ENCODE measurements at places on chromosomes 3 and 15.

DNA sequence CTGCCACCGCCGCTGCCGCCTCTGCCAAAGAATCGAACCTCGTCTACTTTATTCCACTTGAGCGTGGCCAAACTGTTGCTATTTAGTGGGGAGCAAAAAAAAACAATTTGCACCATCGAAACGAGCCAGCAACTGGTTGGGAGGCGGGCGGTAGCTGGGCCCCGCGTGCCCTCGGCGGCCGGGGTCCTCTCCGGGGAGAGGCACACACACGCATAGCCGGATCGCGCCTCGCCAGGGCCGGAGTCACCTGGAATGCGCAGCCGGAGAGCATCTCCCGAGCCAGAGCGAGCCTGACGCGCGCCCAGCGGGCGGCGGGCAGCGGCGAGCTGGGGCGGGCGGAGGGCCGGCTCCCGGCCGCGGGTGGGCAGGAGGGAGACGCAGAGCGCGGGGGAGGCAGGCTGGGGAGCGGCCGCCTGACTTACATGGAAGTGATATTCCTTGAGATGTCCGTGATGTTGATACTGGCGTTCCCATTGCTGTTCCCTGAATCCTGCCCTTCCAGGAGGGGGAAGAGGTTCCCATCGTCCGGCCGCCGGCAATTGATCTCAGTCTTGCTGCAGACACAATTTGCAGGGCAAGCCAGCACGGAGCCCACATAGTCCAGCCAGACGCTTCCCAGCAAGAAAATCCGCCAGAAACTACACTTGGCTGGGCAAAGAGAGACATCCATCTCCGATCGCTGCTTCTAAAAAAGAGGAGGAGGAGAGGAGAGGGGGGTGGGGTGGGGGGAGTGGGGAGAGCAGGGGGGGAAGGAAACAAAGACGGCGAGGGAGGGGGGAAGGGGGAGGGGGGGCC is 858 bp downstream of the NTRK3 start:
- no peaks in the 10 kb centered on the region for H3K36me3 ChIP-seq
- H3K4me3 ChIP-seq = no peak overlapping the region
- peaks cover 27% of the 10 kb centered on the region for H3K27me3 ChIP-seq
- H3K4me1 ChIP-seq = peaks cover 3% of the 10 kb centered on the region
- DNase-seq = no peak

DNA sequence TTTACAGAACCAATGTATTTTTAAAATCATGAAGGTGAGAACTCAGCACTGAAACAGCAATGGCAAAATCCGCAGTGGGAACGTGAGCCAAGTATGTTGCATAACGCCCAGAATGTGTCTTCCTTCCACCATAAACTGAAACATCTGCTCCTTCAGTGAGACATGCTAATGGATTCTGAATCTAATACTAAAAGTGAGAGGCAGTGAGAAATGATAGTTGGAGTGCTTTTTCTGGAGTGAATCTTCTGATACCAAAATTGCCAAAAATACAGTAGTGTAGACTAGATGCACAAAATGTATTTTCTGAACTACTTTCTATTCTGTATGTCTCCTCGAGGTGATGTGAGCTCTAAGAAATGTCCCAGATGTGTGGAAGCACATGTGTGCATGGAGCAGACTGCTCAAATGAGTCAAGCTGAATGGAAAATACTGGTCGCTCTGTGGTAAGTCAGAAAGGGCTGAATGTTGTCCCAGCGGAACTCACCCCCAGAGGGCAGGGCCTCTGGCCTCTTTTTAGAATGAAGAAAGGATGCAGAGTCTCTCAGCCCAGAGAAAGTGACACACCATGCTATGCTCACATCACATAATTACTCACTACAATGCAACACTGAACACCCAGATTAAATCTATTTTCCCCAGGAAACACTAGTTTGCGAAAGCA is 73.0 kb downstream of the ATP10A start:
- H3K36me3 ChIP-seq = no peaks in the 10 kb centered on the region
- no peak overlapping the region for H3K27ac ChIP-seq
- H3K4me1 ChIP-seq = no peaks in the 10 kb centered on the region
- H3K27me3 ChIP-seq = no peaks in the 10 kb centered on the region
- no peak overlapping the region for H3K4me3 ChIP-seq

DNA sequence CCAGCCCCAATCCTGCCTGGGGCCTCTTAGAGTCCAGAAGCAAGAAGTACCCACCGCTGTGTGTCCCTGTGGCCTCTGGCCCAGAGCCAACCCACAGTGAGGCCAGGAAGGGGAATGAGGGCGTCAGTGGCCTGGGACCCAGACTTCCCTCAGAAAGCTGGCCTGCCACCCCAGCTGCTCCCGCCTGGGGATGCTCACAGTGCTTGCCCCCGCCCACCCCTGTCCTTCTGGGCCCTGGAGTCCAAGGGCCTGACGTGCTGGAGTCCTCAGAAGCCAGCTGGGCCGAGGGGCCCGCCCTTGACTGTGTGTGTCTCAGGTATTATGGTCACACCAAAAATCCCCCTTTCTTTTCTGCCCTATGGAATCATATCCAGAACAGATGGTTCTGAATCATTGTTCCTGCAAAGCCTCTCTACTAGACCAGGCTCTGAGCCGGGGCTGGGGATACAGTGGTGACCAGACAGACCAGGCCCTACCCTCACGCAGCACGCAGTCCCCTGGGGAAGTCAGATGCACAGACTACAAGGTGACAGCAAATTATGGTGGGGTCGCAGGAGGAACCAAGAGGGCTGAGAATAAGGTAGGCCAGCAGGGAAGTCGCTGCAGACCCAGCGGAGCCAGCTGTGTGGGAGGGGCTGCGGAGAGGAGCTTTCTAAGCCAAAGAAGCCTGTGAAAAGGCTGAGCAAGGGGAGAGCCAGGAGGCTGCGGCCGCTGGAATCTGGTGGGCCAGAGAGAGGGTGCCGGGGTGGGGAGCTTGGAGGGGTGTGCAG is 99.1 kb downstream of the VGLL4 start:
- H3K27ac ChIP-seq = no peak overlapping the region
- no peak for DNase-seq
- H3K36me3 ChIP-seq = no peaks in the 10 kb centered on the region
- H3K27me3 ChIP-seq = no peaks in the 10 kb centered on the region

- DNase-seq = no peak
- H3K36me3 ChIP-seq = no peaks in the 10 kb centered on the region
- no peak overlapping the region for H3K27ac ChIP-seq
- H3K4me3 ChIP-seq = no peak overlapping the region
- H3K4me1 ChIP-seq = peaks cover under 1% of the 10 kb centered on the region
Observed at GRCh38 chr3:124526601-124527000, 203.7 kb upstream of the UMPS start.

DNA sequence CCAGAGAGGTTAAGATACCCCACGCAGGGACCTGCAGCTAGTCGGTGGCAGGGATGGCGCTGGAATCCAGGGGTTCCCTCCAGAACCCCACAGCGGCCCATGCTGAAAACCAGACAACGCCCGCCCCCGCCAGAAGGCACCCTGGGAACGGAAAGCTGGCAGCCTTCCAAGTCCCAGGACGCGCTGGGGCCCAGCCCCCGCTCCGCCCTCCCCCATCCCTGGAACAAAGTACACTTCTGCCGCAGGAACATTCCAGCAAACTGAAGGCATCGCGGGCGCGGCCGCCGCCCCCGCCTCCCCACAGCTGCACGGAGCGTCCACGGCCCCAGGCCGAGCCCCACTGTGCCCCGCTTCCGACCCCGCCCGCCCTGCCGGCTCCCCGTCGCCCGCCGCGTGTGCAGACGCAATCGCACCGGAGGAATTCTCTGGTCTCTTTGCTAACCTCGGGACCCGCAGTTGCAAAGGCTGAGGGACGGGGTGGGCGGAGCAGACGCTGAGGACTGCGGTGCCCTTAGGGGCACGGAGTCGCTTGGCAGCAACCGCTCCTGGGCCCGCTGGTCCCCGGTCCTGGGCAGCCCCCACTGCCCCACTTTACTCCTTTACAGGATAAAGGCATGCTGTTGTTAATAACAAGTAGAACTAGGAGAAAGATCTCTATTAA is 44.8 kb upstream of the RNU6-1 start:
- peak; percentile 89 for DNase-seq
- peak overlapping the region; percentile 77 for H3K27ac ChIP-seq

DNA sequence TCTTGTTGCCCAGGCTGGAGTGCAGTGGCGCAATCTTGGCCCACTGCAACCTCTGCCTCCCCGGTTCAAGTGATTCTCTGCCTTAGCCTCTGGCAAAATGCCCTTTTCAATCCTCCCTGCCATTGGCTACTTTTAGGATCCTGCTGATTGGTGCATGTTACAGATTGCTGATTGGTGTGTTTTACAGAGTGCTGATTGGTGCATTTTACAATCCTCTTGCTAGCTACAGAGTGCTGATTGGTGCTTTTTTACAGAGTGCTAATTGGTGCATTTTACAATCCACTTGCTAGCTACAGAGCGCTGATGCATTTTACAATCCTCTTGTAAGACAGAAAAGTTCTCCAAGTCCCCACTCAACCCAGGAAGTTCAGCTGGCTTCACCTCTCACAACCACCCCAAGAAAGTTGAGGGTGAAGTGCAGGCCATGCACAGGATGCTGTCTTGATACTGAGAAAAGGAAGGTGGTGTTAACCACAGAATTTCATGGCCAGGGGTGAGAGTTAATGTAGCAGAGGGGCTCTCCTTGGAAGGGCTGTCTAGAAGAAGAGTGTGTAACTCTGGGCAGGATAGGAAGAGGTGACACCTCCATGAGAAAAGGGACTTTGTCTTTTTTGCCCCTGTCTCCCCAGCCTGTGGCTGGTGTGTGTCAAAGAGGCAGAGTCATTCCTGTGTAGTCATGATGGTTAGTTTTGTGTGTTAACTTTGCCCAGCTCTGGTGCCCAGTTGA is 145.9 kb downstream of the APBA2 start:
- no peak overlapping the region for H3K27ac ChIP-seq
- H3K27me3 ChIP-seq = no peaks in the 10 kb centered on the region
- no peak overlapping the region for H3K4me3 ChIP-seq
- H3K4me1 ChIP-seq = peaks cover 7% of the 10 kb centered on the region
- DNase-seq = no peak

DNA sequence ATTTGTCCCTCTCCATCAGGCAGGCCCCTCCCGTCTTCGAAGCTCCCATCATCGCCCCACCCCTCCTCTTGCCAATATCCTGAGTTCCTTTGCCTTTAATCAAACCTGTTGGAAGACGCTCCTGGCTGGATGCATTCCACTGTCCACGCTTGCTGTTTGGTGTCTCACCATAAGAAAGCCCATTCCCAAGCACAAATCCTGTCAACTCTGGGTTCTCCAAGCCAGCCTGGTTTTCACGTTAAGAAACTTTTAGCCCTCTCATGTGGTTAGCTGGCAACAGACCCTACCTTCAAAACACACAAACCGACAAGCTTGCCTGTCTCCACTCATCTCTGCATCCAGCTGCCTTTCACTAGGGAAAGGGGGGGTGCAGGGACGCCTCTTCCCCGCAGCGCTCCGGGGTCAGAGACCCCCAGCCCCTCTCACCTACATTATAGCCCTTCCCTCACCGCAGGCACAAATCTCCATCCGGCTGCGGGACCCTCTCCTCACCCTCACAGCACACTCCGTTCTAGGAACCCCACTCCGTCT is 1.1 kb downstream of the GORASP1 start:
- H3K4me3 ChIP-seq = peak overlapping the region; percentile 100
- H3K27me3 ChIP-seq = no peaks in the 10 kb centered on the region
- H3K36me3 ChIP-seq = no peaks in the 10 kb centered on the region
- H3K4me1 ChIP-seq = peaks cover 5% of the 10 kb centered on the region

GRCh38 chr15:71505962-71506361 is 304.4 kb upstream of the NR2E3 start:
- no peaks in the 10 kb centered on the region for H3K4me1 ChIP-seq
- no peaks in the 10 kb centered on the region for H3K27me3 ChIP-seq
- no peak overlapping the region for H3K27ac ChIP-seq
- DNase-seq = no peak
- no peaks in the 10 kb centered on the region for H3K36me3 ChIP-seq

- H3K4me3 ChIP-seq = peak overlapping the region; percentile 55
- H3K36me3 ChIP-seq = peaks cover 6% of the 10 kb centered on the region
- peak overlapping the region; percentile 100 for H3K27ac ChIP-seq
- H3K4me1 ChIP-seq = peaks cover 40% of the 10 kb centered on the region
- H3K27me3 ChIP-seq = no peaks in the 10 kb centered on the region
- no peak for DNase-seq
Observed at GRCh38 chr15:92883876-92884435, 16.2 kb upstream of the CHD2 start.

DNA sequence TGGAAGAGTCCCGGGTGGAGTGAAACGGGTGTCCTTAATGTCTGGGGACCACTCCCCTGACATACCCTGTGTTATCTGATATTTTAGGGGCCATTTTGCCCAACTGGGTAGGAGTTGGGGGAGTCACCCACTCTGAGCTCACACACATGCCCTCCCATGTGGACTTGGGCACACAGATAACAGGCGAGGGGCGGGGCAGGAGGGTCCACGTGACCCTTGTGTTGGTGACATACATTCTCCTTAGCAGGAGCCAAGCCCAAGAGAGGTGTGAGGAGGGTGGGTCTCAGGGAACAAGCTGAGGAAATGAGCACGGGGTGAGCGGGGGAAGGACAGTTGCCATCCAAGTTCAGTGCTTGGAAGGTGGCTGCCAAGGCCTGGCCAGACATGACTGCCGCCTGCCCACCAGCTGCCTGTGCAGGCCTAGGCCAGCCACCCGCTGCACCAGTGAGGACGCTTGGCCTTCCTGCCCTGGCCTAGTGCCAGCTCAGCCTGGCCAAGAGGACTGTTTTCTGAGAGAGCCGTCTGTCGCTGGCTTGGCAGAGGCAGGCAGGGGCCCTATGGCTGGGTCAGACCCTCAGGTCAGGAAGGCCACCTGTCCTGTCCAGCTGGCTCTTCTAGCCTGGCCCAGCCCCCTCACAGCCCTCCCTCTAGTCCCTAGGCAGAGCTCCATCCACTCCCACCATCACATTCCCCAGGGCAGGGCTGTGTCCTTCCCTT is 31.3 kb upstream of the TMEM115 start:
- no peaks in the 10 kb centered on the region for H3K36me3 ChIP-seq
- H3K27ac ChIP-seq = peak overlapping the region; percentile 52
- H3K4me1 ChIP-seq = peaks cover 27% of the 10 kb centered on the region
- no peak overlapping the region for H3K4me3 ChIP-seq

GRCh38 chr3:24588629-24589512 is 94.2 kb upstream of the THRB start:
- no peaks in the 10 kb centered on the region for H3K4me1 ChIP-seq
- H3K36me3 ChIP-seq = no peaks in the 10 kb centered on the region
- no peak overlapping the region for H3K27ac ChIP-seq
- no peak overlapping the region for H3K4me3 ChIP-seq

GRCh38 chr15:49918121-49918520 is 200.9 kb downstream of the ATP8B4 start:
- no peak overlapping the region for H3K4me3 ChIP-seq
- no peak overlapping the region for H3K27ac ChIP-seq
- H3K36me3 ChIP-seq = no peaks in the 10 kb centered on the region
- H3K27me3 ChIP-seq = no peaks in the 10 kb centered on the region
- no peak for DNase-seq

All from pancreas (tissue), 10 donors.